ENCODE measurements at places on chromosomes 12 and 14.

GRCh38 chr12:66182956-66183355, 6.1 kb upstream of the IRAK3 start:
- no peak for DNase-seq

DNA sequence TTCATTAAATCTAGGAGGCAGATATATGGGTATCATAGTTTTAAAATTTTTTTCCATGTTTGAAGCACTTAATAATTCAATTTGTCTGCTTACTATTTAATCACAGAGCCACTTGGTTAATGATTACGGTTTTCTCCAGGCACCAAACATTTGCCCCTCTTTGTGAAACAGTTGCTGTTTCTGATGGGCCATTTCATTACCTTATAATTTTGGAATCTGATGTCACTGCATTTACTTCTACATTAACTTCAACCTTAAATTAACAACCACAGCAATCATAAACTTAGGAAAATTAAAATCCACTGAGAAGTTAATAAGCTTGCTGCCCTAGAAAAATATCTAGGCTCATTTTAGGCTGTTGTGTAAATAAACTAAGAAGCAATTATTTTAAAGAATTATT, 17.0 kb downstream of the TMCC3 start:
- DNase-seq: no peak

DNA sequence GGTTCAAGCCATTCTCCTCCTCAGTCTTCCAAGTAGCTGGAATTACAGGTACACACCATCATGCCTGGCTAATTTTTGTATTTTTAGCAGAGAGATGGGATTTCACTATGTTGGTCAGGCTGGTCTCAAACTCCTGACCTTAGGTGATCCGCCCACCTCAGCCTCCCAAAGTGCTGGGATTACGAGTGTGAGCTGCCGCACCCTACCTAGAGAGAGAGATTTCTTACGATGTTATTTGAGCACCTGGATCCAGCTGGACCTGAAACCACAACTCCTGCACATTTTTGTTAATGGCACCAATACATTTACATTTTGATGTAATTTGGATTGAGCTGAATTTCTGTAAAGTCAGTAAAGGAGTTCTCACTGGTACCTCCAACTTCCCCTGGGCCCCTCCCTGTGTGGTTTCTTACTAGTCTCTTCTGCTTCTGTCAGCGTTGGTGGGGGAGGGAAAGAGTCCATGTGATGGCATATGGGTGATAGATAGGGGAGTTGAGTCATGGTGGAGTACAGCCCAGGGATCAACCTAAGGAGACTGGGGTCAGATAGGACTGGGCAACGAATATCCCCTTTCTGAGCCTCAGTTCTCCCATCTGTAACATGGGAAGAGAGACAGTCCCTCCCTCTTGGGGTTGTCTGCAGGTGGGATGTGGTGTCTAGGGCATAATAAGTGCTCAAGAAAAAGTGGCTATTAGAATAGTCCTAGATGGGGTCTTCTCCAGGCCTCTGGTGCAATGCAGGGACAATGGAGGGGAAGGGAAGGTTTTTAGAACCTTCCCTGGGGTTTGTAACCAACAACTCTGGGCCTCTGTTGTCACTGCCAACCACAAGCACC, 83.3 kb upstream of the MED13L start:
- no peak for DNase-seq

DNA sequence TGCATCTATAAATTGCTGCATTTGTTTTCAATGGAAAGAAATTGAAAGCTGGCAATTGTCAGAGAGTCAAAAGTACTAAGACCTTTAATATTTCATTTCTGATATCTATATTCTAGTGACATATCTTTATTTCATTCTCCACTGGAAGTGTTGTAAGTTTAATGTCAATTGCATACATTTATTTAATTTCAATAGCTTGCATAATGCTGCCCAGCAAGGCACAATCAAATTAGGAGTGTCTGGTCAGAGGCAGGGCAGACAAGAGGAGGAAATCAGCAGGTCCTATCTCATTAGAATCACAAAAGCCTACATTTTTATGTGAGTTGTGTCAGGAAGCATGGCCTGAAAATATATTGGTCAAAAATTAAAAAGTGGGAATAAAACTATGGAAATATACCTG, 112.9 kb downstream of the TMEM132D start:
- no peak for DNase-seq

Data from C1 segment of cervical spinal cord (tissue), 14 donors.